ENCODE measurements at places on chromosomes 2 and 18. TPM values are rescaled to one million over a fixed set of nuclear protein-coding genes. Genes with fewer than 3 reads are reported as not detected.

GRCh38 chr2:197442857-197443256 lies 8.0 kb upstream of the SF3B1 start:
- DNase-seq: no peak

DNA sequence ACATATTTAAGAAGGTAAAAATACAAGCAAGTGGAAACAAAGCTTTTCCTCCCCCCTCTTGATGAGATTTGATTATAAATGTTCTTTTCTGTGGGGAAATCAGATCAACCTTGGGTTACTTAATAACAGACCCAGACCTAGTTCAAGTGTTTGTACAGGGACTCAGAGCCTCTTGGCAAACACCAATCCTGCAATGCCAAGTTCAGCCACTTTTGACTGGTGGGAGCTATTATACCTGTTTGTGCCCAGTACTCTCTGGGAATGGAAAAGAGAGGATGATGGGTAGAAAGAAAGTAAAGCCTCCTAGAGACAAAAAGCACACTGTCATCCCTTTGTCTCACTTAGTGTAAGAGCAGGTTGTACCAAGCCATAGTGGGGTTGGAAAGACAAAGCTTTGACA lies 63.8 kb upstream of the EPHA4 start:
- DNase-seq: no peak

DNA sequence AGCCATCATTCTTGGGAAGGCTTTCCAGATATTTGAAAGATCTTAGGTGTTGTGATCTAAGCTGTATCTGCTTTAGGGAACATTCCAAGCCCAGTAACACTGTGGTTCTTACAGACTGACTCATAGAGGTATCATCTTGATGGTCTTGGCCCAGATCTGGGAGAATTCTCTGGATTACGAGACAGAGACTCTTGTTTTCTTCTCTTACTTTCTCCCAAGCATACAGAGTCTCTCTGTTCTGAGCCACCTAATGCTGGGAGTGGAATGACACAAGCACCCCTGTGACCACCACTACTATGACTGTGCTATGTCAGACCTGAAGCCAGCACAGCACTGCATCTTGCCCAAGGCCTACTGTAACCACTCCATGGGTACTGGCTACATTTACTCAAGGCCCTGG lies 81.0 kb upstream of the EPAS1 start:
- no peak for DNase-seq

The MERTK gene
- 0.09 TPM for total RNA-seq

The ACTG2 gene
- not detected for total RNA-seq

DNA sequence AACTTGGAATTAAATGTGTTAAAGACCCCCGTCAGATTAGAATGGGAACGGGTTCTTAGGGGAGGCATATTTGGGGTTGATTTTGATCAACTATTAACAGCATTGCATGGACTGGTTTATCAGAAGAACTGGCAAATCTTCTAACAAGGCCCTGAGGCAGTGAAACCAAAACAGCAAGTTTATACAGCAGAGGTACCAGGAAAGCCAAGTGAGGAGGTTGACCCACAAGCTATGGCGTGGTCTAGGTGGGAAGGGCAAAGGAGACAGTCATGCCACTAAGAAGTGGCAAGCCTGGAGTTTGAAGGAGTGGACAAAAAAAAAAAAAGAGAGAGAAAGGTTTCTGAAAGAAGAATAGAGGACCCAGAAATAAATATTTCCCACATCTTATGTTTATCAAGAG lies 187.0 kb downstream of the MREG start:
- no peak for DNase-seq

All from activated CD8-positive, alpha-beta memory T cell treated with anti-CD3 and anti-CD28 coated beads, Interleukin-2, amount 10 ng/mL, durations not matched to agents 7 days and 5 days (primary cell).